ENCODE measurements at places on chromosomes 3 and 15. TPM values are rescaled to one million over a fixed set of nuclear protein-coding genes. Genes with fewer than 3 reads are reported as not detected.

The IMPG2 gene
- 0.20 TPM for total RNA-seq

The ANKUB1 gene
- total RNA-seq: not detected

The MESP1 gene
- 1.8 TPM for total RNA-seq

The SI gene
- total RNA-seq: not detected

The GRK7 gene
- not detected for total RNA-seq

The RAD18 gene
- total RNA-seq: 34.5 TPM

The ISL2 gene
- total RNA-seq: 0.59 TPM

The SPRED1 gene
- 0.07 TPM for total RNA-seq

The GOLGA6L10 gene
- total RNA-seq: 0.32 TPM

The CCDC13 gene
- total RNA-seq: not detected

The PPP1R14D gene
- total RNA-seq: not detected

The SNTN gene
- total RNA-seq: not detected

The UBAP1L gene
- total RNA-seq: 5.9 TPM

The WDR93 gene
- not detected for total RNA-seq

Data from T-helper 2 cell treated with Interferon-gamma antibody and Interleukin-4, amounts not matched to agents 100 ng/mL and 5 ng/mL, for 36 hours (primary cell).